ENCODE measurements at places on chromosomes 2 and 18.
A peak's percentile ranks its signal among the peaks of the same experiment; 100 is the strongest.

- no peak for DNase-seq
Measured at GRCh38 chr18:48663096-48663930, 124.5 kb downstream of the CTIF start.

GRCh38 chr2:181348107-181348837 is 108.9 kb upstream of the ITGA4 start:
- no peak for DNase-seq

- DNase-seq = no peak
Measured at GRCh38 chr2:65724752-65725151, 292.4 kb upstream of the SPRED2 start.

DNA sequence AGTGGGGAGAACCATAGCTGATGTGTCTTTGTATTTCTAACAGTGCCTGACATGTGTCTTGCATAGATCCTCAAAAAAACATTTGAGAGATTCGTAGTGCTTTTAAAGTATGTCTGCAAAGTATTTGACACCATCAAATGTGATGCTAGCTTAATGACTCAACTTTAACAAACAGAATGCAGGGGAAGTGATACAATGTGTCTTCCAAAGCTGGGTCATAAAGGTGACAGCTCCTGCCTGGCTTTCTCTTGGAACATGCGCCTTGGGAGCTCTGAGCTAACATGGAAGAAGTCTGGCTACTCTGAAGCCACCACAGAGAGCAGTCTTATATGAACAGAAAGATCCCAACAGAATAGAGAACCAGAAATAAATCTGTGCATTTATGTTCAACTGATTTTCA is 78.2 kb downstream of the C1D start:
- DNase-seq = peak; percentile 40

GRCh38 chr2:121504316-121504715 is 26.4 kb upstream of the RNU4ATAC start:
- no peak for DNase-seq

DNA sequence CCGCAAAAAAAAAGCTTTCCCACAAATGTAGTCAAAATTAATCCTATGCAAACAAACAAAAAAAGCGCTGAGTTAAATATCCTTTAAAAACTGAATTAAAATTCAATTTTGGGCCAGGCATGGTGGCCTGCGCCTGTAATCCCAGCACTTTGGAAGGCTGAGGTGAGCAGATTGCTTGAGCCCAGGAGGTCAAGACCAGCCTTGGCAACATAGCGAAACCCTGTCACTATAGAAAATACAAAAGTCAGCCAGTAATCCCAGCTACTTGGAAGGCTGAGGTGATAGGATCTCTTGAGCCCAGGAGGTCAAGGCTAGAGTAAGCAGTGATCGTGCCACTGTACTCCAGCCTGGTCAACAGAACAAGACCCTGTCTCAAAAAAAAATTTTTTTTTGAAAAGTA is 8.8 kb upstream of the MARCHF7 start:
- DNase-seq = no peak

- no peak for DNase-seq
Measured at GRCh38 chr18:11095211-11095610, 54.2 kb downstream of the PIEZO2 start.

Measured in fibroblast of skin of back (primary cell).